Epithelial cell of esophagus (primary cell): ENCODE measurements at places on chromosomes 6 and 20.

DNA sequence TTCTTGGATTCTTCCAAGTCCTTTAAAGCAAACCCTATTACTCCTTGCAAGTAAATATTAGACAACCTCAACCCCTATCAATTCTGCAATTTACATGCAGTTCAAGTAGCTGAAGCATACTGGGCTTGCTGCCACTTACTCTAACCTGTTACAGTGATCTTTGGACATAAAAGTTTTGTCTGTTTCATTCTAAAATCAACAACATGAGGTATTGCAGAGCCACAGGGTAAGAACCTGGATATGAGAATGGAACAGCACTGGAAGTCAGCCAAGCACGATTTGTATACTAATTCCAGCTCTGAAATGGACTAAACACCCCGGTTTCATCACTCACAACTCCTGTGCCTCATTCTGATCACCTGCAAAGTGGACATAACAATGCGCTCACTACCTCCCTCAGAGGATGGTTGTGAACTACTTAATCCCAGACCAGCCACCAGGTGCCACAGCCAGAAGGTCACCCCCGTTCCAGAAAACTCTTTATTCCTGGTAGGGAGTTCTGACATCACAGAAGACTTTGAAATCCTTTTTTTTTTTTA lies 270.0 kb downstream of the ADGB start:
- no peak for DNase-seq

DNA sequence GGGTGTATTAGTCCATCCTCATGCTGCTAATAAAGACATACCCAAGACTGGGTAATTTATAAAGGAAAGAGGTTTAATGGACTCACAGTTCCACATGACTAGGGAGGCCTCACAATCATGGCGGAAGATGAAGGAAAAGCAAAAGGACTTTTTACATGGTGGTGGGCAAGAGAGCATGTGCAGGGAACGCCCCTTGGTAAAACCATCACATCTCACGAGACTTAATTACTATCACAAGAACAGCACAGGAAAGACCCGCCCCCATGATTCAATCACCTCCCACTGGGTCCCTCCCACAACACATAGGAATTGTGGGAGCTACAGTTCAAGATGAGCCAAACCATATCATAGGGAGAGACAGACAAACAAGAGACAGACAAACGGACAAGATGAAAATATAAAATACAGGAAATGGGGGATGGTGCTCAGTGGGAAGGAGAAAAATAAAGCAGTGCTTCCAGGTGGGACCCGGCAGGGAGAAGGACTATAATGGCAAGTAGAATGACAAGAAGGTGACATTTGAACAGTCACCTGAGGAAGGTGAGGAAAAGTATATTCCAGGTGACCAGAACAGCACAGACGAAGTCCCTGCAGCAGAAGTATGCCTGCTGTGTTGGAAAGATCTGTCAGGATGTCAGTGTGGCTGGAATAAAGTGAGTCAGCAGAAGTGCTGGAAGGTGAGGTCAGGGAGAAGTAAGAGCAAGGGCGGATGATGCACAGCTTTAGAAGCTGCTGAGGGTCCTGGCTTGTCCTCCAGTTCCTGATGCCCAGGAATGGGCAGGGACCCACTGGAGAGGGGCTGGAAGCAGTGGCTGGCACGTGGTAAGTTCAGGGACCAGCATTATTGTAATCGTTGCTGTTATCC lies 61.1 kb downstream of the SLC2A10 start:
- DNase-seq = peak; percentile 59

DNA sequence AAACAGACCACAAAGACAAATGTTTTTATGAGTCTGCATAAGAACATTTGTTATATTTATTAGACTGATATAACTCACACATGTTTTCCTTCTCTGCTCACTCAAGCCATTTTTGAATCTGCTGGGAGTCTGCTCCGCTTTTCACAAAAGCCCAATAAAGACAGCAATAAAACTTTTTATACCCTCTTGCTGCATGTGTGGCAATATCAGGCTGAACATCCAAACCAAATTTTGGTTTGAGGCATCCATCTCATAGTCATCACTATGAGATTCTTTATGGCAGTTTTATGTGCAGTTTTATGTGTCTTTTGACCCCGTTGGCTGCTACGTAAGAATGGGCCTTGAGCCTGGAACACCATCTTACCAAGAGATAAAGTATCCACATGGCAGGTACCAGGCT lies 1276.8 kb upstream of the ADGRB3 start:
- no peak for DNase-seq

DNA sequence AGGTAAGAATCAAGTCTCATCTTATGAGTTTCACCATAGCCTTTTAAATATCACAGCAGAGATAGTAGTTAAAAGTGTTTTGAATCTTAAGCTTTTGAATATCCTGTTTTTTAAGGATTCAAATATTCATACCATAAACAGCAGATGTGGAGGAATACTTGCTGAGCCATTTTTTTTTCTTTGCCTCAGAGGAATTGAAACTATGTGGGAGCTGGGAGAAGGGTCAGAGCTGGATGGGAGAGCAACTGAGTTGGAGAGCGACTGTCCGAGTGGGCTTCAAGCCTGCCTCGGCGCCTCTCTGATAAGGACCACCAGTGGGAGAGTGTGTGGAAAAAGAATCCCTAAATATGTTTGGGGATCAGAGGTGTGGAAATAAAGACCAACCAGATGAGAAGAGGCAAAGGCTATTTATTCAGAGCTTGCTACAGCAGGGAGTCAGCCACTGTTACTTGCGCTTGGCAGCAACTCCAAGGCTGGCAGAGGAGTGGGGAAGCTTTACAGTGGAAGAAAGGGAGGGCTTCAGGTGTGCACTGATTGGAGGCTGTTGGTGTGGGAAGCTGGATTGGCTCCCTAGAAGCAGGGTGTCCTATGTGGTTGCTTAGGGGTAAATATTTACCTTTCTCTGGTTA lies 34.3 kb upstream of the MCUR1 start:
- no peak for DNase-seq

- no peak for DNase-seq
Observed at GRCh38 chr6:137879885-137880745, 13.1 kb downstream of the TNFAIP3 start.

- DNase-seq = no peak
Observed at GRCh38 chr20:21289651-21290050, 13.5 kb upstream of the XRN2 start.
